Progenitor cell of endocrine pancreas (in vitro differentiated cells): ENCODE measurements at places on chromosomes 7 and 10. TPM values are rescaled to one million over a fixed set of nuclear protein-coding genes. Genes with fewer than 3 reads are reported as not detected.

PLEKHA8 gene
- total RNA-seq, result 62.1 and 67.0 TPM in 2 replicates

CCL24 gene
- total RNA-seq, result not detected in 2 replicates

LAMB1 gene
- total RNA-seq, result 275 and 307 TPM in 2 replicates

TMEM130 gene
- 0.20 and 0.60 TPM in 2 replicates for total RNA-seq

ANXA8 gene
- not detected in 2 replicates for total RNA-seq

CTAGE4 gene
- total RNA-seq, result 5.4 and 6.9 TPM in 2 replicates

ZNF12 gene
- 25.7 and 28.8 TPM in 2 replicates for total RNA-seq

TCTN3 gene
- total RNA-seq, result 61.8 and 62.0 TPM in 2 replicates

DNA sequence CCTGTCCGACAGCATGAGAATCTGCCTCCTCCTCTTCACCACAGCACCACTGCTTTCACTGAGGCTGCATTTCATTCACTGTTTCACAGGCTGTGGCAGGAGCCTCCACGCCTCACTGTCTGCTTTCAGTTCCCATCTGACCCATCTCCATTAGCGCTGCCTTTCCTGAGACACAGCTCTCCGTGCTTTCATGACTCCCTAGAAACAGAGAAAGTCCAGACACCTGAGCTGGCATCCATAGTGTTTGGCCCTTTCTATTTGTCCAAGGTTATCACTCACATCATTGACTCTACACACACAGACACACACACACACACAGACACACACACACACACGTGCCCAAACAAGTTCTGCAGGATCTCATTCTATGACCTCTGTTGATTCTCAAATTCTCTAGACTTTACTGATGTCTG, 5.2 kb downstream of the LGI1 start:
- peak; percentile 23 for DNase-seq

DNA sequence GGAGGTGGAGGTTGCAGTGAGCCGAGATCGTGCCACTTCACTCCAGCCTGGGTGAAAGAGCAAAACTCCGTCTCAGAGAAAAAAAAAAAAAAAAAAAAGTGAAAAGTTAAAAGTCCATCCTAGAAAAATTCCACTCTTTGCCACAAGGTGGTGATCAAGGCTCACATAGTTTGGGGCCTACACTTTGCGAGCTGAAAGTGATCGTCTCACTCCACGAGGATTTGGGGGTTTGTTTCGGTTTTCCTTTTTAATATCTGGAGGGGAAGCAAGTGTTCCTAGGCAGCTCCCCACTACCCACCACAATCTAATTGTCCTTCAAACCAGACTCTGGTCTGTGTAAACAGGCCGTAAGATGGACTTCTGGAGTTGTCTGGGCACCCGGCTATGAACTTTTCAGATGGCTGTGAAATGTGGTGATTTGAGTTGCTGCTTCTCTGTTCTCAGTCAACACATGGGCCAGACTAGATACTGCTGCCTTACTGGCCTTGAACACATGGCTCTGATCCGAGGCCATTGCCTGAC, 27.1 kb downstream of the PRLHR start:
- DNase-seq, result peak; percentile 34

DNA sequence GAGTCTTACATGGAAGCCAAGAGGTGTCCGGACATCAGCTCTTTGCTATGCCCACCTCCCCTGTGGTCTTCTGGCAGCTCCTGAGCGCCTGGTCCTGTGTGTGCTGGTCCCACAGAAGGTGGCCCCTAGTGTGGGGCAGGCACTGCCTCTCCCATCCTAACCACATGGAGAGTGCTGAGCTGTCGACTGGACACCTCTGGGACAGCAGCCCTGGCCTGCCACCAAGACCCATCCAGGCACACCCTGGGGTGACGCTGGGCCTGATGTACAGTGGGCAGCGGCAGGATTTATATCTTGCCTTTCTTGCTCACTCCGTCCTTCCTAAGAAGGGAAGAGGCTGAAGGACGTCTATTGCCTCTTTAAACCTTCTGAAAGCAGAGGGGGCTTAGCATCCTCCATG, 98.7 kb downstream of the EBF3 start:
- DNase-seq, result no peak

GRCh38 chr7:35792472-35792871, 8.4 kb upstream of the SEPTIN7 start:
- DNase-seq, result no peak

GRCh38 chr10:31759124-31759798, 169.4 kb downstream of the ARHGAP12 start:
- DNase-seq, result peak; percentile 67

- no peak for DNase-seq
These were observed 398.0 kb downstream of the ADRA2A start for GRCh38 chr10:111474786-111475185.

DNA sequence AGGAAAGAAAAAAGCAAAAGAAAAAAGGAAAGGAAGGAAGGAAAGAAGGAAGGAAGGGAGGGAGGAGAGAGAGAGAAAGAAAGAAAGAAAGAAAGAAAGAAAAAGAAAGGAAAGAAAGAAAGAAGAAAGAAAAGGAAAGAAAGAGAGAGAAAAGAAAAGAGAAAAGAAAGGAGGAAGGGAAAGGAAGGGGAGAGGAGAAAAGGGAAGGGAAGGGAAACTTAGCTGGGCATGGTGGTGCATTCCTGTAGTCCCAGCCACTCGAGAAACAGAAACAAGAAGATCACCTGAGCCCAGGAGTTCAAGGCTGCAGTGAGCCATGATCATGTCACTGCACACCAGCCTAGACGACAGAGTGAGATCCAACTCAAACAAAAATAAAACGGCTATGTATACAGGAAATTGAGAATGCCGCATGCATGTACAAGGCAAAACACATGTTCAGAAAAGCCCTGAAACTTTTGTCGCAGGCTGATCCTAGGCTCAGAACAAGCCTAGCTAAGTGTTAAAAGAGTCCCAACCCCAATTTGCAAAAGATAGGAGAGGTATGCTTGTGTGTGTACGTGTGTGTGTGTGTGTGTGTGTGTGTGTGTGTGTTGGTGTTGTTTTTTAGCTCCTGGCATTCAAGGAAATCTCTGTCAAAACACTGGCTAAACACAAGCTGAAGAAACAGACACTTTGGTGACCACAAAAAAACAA, 6.6 kb upstream of the NPC1L1 start:
- DNase-seq, result no peak

GRCh38 chr7:37732253-37732652, 48.7 kb downstream of the GPR141 start:
- peak; percentile 16 for DNase-seq

DNA sequence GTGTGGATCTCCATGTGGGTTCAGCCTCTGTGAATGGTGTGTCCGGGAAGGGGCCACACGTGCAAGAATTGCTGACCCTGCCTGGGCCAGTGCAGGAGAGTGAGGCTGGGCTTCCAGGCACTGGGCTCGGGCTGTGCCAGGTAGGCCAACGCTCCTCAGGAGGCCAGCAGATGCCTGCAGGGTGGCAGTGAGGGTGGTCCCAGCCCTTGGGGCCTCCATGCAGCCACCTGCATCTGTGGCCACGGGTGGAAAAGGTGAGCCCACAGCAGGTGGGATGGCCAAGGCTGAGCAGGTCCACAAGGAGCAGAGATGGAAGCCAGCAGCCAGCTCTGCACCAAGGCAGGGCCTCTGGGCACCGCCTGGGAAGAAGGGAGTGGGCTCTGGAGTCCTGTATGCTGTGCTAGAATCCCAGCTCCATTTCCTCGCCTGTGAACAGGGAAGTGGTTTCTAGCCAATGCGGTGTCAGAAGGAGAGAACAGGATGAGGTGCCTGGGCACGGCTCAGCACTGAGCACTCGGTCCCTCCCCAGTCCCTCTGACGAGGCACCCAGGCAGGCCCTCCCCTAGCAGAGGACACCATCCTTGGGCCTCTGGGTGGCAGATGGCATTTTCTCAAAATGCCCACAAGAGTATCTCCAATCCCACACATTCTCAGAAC, 31.1 kb upstream of the RET start:
- no peak for DNase-seq

DNA sequence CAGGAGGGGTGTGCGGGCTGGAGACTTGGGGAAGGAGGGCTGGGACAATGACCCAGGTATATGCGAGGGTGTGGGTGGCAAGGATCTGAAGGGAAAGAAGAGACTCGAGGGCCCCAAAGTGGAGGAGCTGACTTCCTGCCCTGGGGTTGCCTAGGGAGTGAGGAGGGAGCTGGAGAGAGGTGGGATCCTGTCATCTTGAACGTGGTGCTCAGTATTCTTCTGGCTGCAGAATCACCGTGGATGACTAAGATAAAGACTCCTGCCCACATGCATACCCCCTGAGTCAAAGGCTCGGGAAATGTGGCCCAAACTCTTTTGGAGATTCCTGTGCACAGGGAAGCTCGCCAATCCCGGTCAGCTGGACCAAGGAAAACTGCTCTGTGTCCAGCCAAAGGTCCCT, 31.2 kb downstream of the COL17A1 start:
- no peak for DNase-seq

DNA sequence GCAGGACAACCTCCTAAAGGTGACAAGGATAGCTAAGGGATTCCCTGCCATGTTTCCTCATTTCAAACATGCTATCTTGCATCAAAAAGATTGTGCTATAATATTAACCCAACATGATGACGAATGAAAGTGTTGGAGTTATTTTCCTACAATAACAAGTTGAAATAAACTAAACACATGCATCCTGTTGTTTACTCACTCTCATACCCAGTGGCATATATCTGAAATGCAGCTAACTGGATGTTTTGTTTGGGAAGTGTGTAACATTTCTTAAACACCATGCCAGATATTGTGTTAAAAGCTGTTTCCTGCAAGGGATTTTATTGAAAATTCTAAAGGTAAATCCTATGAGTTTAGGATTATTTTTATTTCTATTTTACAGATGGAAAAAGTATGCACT, 139.6 kb downstream of the TFPI2 start:
- no peak for DNase-seq

DNA sequence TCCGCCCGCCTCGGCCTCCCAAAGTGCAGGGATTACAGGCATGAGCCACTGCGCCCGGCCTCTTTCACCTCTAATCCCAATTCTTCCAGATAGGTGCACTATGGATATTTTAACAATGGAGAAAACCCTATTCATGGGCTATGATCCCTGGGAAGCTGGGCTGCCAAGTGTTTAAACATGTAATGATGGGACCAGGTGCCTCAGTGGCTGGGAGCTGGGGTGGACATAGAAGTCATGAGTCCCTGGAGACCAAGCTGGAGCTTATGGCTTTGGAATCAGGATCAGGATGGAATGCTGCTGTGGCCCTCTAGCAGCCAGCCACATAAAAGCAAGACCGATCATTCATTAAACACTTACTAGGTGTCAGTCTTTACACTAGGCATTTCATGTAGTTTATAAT, 41.8 kb upstream of the IGFBP3 start:
- no peak for DNase-seq

- no peak for DNase-seq
These were observed 2.9 kb downstream of the AQP1 start for GRCh38 chr7:30914596-30914995.

- no peak for DNase-seq
These were observed 347.2 kb upstream of the TPK1 start for GRCh38 chr7:145183069-145183468.
